ENCODE measurements at places on chromosomes 1 and 21. TPM values are rescaled to one million over a fixed set of nuclear protein-coding genes. Genes with fewer than 3 reads are reported as not detected.

AMY2A gene
- total RNA-seq, result not detected

LAD1 gene
- 35.3 TPM for total RNA-seq

OR2T4 gene
- total RNA-seq, result not detected

OLIG1 gene
- total RNA-seq, result 0.59 TPM

CRNN gene
- not detected for total RNA-seq

OVAAL gene
- not detected for total RNA-seq

DNA sequence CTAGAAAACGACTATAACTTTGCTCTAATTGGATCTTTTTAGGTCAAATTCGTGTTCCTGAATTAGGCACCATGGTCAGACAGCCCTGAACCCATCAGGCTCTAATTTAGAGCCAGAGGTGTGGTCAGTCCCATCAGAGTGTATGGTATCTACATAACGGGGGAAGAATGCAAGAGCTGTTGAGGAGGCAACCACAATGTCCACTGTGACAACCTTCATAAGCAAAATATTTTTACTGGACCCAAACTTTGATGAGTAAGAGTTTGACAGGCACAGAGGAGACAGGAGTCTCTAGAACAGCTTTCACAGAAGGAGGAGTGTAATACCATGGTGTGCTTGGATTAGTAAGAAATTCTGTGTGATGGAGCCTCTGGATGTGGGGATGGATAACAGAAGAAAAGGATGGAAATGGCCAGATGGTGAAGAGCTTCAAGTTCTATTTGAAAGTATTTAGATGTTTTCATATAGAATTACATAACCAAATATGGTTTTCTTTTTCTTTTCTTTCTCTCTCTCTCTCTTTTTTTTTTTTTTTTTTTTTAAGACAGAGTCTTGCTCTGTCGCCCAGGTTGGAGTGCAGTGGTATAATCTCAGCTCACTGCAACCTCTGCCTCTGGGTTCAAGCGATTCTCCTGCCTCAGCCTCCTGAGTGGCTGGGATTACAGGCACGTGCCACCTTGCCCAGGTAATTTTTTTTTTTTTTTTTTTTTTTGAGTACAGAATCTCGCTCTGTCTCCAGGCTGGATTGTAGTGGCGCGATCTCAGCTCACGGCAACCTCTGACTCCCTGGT is 24.9 kb downstream of the UBE2U start:
- no peak overlapping the region for H3K4me3 ChIP-seq
- no peaks in the 10 kb centered on the region for H3K4me1 ChIP-seq
- DNase-seq, result no peak
- no peak overlapping the region for H3K27ac ChIP-seq

DNA sequence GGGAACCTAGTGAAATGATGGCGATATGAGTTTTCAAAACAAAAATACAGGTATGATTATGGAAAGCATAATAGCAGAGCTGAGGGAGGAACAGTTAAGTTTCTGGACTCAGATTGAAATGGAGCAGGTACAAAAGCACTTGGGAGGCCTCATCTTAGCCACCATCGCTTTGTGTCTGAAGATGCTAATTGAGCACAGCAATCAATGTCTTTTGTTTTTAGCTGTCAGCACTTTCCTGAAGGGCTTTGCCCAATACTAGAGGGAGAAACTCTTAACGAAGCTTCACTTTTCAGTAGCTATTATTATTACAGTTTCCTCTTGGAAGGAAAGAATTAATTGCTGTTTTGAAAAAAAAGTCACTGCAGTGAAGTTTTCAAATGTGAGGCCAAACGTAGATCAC is 348.7 kb downstream of the RWDD3 start:
- no peaks in the 10 kb centered on the region for H3K27me3 ChIP-seq
- no peak overlapping the region for H3K27ac ChIP-seq
- DNase-seq, result no peak
- no peaks in the 10 kb centered on the region for H3K36me3 ChIP-seq
- H3K4me3 ChIP-seq, result no peak overlapping the region

- DNase-seq, result no peak
- H3K27ac ChIP-seq, result no peak overlapping the region
- H3K36me3 ChIP-seq, result no peaks in the 10 kb centered on the region
- peak overlapping the region; percentile 7 for H3K4me3 ChIP-seq
- no peaks in the 10 kb centered on the region for H3K4me1 ChIP-seq
These were observed 21.9 kb upstream of the MNDA start for GRCh38 chr1:158809256-158809655.

DNA sequence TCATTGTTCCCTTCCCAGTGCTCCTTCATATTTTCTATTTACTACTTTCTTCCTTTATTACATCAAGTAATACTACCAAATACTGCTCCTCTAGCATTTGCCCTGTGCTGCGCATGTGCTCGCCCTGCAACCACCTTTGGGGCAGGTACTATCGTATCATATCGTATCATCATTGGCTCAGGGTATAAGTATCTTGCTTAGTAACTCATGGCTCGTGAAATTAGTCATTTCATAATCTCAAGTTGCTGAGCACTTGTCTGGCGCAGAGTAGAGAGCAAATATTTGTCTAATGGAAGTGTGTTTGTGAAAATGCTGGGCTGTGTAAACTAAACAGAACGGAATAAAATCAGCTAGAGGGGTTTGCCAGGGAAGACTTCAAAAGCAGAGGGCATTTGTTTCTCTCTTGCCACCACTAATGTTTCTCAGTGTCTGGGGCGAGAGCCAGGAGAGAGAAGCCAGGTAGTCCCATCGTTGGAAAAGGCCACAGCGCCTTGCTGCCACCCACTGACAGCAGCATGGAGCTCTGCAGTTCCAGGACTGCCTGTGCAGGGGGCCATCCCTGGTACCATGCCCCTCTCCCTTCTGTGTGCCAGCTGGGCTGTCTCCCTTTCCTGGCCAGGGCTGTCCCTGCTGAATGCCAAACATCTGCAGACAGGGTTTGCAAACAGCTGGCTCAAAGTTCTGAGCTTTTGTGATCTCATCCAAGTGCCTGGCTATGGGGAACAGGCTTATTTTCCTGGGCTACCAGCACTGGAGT is 20.0 kb upstream of the CPT2 start:
- H3K27me3 ChIP-seq, result no peaks in the 10 kb centered on the region
- peaks cover 36% of the 10 kb centered on the region for H3K4me1 ChIP-seq
- no peaks in the 10 kb centered on the region for H3K36me3 ChIP-seq
- DNase-seq, result peak; percentile 57
- H3K27ac ChIP-seq, result peak overlapping the region; percentile 18

DNA sequence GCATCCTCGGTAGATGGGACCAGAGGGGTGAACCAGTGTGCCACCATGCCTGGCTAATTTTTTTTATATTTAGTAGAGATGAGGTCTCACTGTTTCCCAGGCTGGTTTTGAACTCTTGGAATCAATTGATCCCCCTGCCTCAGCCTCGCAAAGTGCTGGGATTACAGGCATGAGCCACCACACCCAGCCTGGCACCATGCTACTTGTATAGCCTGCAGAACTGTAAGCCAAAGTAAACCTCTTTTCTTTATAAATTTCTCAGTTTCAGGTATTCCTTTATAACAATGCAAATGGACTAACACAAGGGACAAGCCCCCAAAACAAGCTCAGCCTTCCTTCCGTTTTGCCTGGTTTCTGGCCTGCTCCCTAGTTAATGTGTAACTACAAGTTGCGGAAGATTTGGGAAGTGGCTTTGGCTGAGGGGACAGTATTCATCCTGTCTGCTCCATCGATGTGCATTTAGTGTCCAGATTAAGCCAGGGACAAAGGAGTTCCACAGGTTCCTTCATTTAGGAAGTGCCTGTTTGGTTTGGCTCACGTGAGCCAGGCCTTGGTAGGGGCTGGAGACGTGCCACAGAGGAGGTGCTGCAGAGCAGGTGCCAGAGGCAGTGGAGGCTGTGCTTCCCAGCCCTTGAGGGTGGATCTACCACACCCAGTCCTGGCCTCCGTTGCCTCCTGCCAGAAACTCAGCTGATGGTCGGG is 4.4 kb downstream of the AVPR1B start:
- no peak overlapping the region for H3K4me3 ChIP-seq
- peaks cover 10% of the 10 kb centered on the region for H3K27me3 ChIP-seq
- H3K27ac ChIP-seq, result no peak overlapping the region

DNA sequence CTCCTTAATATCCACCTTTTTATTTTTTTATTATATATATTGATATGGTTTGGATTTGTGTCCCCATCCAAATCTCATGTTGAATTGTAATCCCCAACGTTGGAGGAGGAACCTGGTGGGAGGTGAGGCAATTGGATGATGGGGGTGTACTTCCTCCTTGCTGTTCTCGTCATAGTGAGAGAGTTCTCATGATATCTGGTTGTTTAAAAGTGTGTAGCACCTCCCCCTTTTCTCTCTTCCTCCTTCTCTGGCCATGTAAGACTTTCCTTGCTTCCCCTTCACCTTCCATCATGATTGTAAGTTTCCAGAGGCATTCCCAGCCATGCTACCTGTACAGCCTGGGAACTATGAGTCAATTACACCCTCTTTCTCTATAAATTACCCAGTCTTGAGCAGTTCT is 22.7 kb upstream of the CCSAP start:
- no peak overlapping the region for H3K27ac ChIP-seq
- H3K27me3 ChIP-seq, result peaks cover 18% of the 10 kb centered on the region
- H3K4me3 ChIP-seq, result no peak overlapping the region
- H3K36me3 ChIP-seq, result no peaks in the 10 kb centered on the region
- DNase-seq, result no peak

DNA sequence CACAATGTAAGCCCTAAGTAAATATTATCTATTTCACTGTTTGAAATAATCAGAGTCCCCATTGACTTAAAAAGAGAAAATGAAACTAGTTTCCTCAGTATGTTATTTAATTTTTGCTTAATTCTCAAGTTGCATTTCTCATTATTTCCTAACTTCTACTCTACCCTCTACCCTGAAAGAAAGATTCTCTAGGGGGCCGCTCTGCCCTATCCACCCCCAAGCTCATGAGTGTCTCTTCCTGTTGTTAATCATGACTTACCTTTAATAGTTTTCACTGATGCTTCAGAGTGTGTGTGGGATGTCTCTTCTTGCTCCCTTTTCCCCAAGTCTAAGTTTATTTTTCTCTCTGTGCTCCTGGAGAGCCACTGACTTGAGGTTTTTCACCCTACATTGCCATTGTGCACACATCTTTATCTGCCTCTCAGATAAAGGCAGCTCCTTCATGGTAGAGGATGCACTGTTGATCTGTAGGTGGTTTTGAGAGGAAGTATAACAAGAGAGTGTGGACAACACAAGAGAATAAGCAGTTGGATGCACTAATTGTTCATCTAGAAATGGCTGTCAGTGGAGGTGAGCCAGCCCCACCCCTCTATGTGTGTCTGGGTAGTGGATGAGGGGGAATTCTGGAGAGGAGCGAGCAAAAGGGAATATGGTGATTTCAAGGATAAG is 261.7 kb downstream of the CHRM3 start:
- no peaks in the 10 kb centered on the region for H3K27me3 ChIP-seq
- H3K4me1 ChIP-seq, result no peaks in the 10 kb centered on the region
- DNase-seq, result no peak
- no peak overlapping the region for H3K27ac ChIP-seq

GRCh38 chr1:85571828-85572227 is 8.7 kb upstream of the CCN1 start:
- DNase-seq, result no peak
- no peaks in the 10 kb centered on the region for H3K36me3 ChIP-seq
- H3K4me3 ChIP-seq, result no peak overlapping the region
- no peak overlapping the region for H3K27ac ChIP-seq
- H3K27me3 ChIP-seq, result peaks cover under 1% of the 10 kb centered on the region
- H3K4me1 ChIP-seq, result no peaks in the 10 kb centered on the region

GRCh38 chr1:39152923-39153322 is 51.6 kb upstream of the MACF1 start:
- peaks cover 93% of the 10 kb centered on the region for H3K4me1 ChIP-seq
- no peak overlapping the region for H3K4me3 ChIP-seq
- no peaks in the 10 kb centered on the region for H3K27me3 ChIP-seq
- no peaks in the 10 kb centered on the region for H3K36me3 ChIP-seq
- peak overlapping the region; percentile 59 for H3K27ac ChIP-seq
- no peak for DNase-seq

GRCh38 chr1:43554444-43554992 is 23.8 kb downstream of the PTPRF start:
- H3K27me3 ChIP-seq, result no peaks in the 10 kb centered on the region
- peaks cover 20% of the 10 kb centered on the region for H3K36me3 ChIP-seq
- H3K4me1 ChIP-seq, result peaks cover 63% of the 10 kb centered on the region
- no peak overlapping the region for H3K4me3 ChIP-seq
- DNase-seq, result no peak

GRCh38 chr21:29928537-29928936 is 11.3 kb downstream of the GRIK1 start:
- H3K4me3 ChIP-seq, result no peak overlapping the region
- H3K4me1 ChIP-seq, result no peaks in the 10 kb centered on the region
- no peaks in the 10 kb centered on the region for H3K36me3 ChIP-seq
- no peaks in the 10 kb centered on the region for H3K27me3 ChIP-seq
